ENCODE measurements at places on chromosomes 2 and 18. TPM values are rescaled to one million over a fixed set of nuclear protein-coding genes. Genes with fewer than 3 reads are reported as not detected.

PLCD4 gene
- total RNA-seq: 0.71 TPM

MALL gene
- total RNA-seq: 133 TPM

CCDC142 gene
- 13.0 TPM for total RNA-seq

EPAS1 gene
- 108 TPM for total RNA-seq

SLC9A2 gene
- 3.1 TPM for total RNA-seq

NYAP2 gene
- not detected for total RNA-seq

QPCT gene
- total RNA-seq: 17.2 TPM

GPR35 gene
- 0.98 TPM for total RNA-seq

UGT1A4 gene
- 0.05 TPM for total RNA-seq

NT5C1B gene
- not detected for total RNA-seq

PDE11A gene
- 0.61 TPM for total RNA-seq

LOXL3 gene
- total RNA-seq: 0.23 TPM

TMEM17 gene
- 5.4 TPM for total RNA-seq

RND3 gene
- total RNA-seq: 75.4 TPM

GALM gene
- total RNA-seq: 17.7 TPM

SLC9A4 gene
- total RNA-seq: not detected

CNTNAP5 gene
- total RNA-seq: not detected

RGPD3 gene
- 0.10 TPM for total RNA-seq

ZSWIM2 gene
- not detected for total RNA-seq

TPGS2 gene
- total RNA-seq: 92.7 TPM

GPR75 gene
- total RNA-seq: 1.6 TPM

EVX2 gene
- 0.02 TPM for total RNA-seq

CD226 gene
- total RNA-seq: not detected

LINC00305 gene
- not detected for total RNA-seq

SS18 gene
- total RNA-seq: 52.8 TPM

TUBA3E gene
- not detected for total RNA-seq

NEU2 gene
- not detected for total RNA-seq

NT5DC4 gene
- not detected for total RNA-seq

CAPN13 gene
- total RNA-seq: 0.08 TPM

SERPINB3 gene
- total RNA-seq: not detected

KATNAL2 gene
- 1.3 TPM for total RNA-seq

EHBP1 gene
- total RNA-seq: 55.5 TPM

GRP gene
- total RNA-seq: not detected

MAP4K4 gene
- total RNA-seq: 84.7 TPM

PSMA8 gene
- total RNA-seq: not detected

BOK gene
- 37.5 TPM for total RNA-seq

PAX8 gene
- 1.1 TPM for total RNA-seq

REG3G gene
- total RNA-seq: not detected

IL1RL2 gene
- not detected for total RNA-seq

RANBP2 gene
- total RNA-seq: 11.5 TPM

AQP4 gene
- total RNA-seq: not detected

FNDC4 gene
- 3.9 TPM for total RNA-seq

MFSD2B gene
- total RNA-seq: 0.36 TPM

ORC2 gene
- 14.1 TPM for total RNA-seq

Data from A549 treated with RU486 at 1 μM for 4 hours (cell line).